CD4-positive, alpha-beta T cell (primary cell): ENCODE measurements at places on chromosomes 7 and 10. TPM values are rescaled to one million over a fixed set of nuclear protein-coding genes. Genes with fewer than 3 reads are reported as not detected.

DNA sequence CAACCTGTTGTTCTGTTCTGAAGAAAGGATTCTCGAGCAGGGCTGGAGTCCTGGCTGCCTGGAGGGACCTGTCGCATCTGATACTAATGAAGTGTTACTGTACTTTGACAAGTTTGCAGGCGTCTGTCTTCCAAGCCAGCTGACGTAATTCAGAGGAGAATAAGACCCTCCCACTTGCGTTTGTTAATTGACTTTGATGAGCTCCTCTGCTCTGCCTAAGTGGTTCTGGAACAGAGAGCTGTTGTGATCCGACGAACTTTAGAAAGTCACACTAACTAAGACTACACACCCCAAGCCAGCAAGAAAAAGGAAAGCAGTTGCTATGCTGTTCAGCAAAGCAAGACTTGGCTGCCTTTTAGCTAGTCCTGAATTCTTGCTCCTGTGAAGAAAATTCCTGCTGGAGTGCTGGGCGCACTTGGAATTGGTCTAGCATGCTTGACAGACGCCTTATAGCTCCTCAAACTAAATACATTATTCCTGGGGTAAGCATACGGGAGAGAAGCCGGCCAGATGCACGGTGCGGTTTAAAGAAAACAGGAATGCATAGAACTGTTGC lies 200.3 kb downstream of the CACNB2 start:
- H3K27ac ChIP-seq: no peak overlapping the region
- no peak for DNase-seq
- no peak overlapping the region for H3K4me3 ChIP-seq
- H3K27me3 ChIP-seq: no peaks in the 10 kb centered on the region

DNA sequence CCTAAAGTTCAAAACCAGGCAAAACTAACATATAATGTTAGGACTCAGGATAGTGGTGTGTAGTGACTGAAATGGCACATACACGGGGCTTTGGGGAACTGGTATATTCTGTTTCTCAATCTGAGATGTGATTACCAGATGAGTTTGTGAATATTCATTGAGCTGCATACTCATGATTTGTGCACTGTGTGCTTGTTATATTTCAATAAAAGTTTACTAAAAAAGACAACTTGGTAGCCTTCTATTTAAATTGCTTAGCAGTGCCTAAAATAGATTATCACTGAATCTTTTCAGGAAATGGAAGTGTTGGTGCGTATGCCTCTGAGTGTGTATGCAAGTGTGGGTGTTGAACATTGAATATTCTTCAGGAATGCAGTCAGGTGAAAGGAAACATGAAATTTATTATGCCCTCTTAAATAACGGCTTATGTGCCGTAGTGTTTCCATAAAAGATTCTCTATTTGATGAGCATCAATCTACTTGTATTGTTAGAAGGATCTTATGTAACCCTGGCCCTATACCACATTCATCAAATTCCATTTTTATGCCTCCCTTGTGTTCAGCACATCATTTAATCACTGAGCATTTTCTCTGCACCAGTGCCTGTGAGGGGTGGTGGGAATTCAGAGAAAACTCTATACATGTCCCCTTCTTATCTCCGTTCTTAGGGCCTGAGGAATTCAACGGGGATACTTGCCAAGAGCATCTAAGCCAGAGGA lies 82.6 kb upstream of the AUTS2 start:
- H3K27ac ChIP-seq: no peak overlapping the region
- no peaks in the 10 kb centered on the region for H3K27me3 ChIP-seq
- no peak for DNase-seq
- H3K4me1 ChIP-seq: no peaks in the 10 kb centered on the region
- no peak overlapping the region for H3K4me3 ChIP-seq

DNA sequence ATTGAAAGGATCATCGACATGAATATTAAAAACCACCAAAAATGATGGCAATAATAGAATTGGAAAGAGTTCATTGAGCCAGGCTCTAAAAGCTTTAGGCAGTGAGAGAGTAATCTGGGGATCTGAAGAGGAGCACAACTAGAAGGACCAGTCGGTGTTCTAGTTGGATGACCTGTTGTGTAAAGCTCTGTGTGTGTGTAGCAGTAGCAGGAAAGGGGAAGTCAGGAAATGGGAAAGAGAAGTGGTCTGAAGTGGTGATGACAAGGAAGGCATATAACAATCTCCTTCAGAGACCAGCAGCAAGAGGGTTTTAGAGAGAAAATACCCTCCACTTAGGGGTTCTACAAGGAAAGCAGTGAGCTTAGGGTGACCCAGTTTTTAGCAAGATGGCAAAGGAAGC lies 539.2 kb downstream of the HTR7 start:
- no peak overlapping the region for H3K4me3 ChIP-seq
- no peaks in the 10 kb centered on the region for H3K4me1 ChIP-seq
- no peaks in the 10 kb centered on the region for H3K36me3 ChIP-seq

DNA sequence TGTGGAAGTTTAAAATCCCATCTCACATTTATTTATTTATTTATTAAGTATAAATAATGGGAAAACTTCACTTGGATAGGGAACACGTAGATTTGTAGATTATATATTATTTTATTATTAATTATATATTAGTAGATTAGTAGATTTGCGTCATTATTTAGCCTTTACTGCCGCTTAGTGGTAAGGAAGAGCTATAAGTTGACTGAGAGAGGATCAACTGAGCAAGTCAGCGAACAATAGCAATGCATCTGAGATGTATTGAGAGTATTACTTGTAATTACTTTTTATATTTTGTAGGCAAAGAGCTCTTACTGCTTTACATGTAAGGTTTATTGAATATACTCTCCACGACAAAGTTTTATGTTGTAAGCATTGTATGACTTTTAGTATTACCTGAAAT lies 244.5 kb upstream of the ANKRD30A start:
- no peaks in the 10 kb centered on the region for H3K36me3 ChIP-seq
- H3K4me1 ChIP-seq: no peaks in the 10 kb centered on the region
- H3K4me3 ChIP-seq: no peak overlapping the region
- DNase-seq: no peak
- no peaks in the 10 kb centered on the region for H3K27me3 ChIP-seq

GRCh38 chr7:82745820-82746219 lies 302.2 kb upstream of the CACNA2D1 start:
- no peaks in the 10 kb centered on the region for H3K4me1 ChIP-seq
- H3K27me3 ChIP-seq: no peaks in the 10 kb centered on the region
- no peak overlapping the region for H3K27ac ChIP-seq
- no peak overlapping the region for H3K4me3 ChIP-seq
- no peaks in the 10 kb centered on the region for H3K36me3 ChIP-seq
- DNase-seq: no peak

DNA sequence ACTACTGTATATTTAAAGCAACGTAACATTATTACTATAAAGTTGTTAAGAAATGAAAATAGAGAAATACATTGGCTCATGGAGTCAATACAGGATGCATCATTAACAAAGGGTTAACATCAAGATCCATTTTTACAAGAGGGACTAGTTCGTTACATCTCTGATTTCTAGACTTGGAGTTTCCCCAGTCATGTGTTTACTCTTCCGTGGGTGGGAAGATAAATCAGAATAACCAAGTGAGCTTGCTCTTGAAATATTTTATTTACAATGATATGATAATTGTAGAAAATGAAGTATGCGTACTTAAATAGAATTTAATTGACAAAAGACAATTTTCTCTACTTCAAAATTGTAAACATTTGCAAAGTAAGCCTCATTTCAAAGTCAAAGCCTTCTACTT lies 1.0 kb upstream of the PRKAR2B start:
- no peaks in the 10 kb centered on the region for H3K36me3 ChIP-seq
- peaks cover 10% of the 10 kb centered on the region for H3K4me1 ChIP-seq
- H3K4me3 ChIP-seq: no peak overlapping the region
- no peak overlapping the region for H3K27ac ChIP-seq
- peaks cover 12% of the 10 kb centered on the region for H3K27me3 ChIP-seq
- DNase-seq: no peak

GRCh38 chr7:106721816-106722785 lies 61.1 kb upstream of the CCDC71L start:
- no peak for DNase-seq
- H3K36me3 ChIP-seq: no peaks in the 10 kb centered on the region
- no peak overlapping the region for H3K27ac ChIP-seq
- H3K4me3 ChIP-seq: no peak overlapping the region
- H3K4me1 ChIP-seq: peaks cover 6% of the 10 kb centered on the region

DNA sequence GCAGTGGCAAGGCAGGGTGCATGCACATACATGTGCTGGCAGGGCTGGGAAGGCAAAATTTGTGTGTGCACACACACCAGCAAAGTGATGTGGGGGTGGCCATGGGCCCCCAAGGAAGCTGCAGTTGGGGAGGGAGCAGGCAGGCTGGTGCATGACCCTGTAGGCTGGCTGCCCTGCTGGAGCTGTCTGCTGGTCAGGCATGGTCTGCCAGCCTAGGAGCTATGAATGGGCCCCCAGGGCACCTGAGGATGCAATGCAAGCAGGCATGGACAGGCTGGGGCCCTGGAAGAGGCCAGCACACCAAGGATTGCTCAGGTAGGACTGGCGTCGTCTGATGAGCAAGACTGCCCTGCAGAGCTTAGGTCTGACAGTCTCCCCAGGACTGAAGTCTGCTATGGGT lies 18.2 kb upstream of the PPP1R3A start:
- no peak overlapping the region for H3K4me3 ChIP-seq
- no peaks in the 10 kb centered on the region for H3K27me3 ChIP-seq
- no peaks in the 10 kb centered on the region for H3K4me1 ChIP-seq
- H3K27ac ChIP-seq: no peak overlapping the region
- DNase-seq: no peak
- H3K36me3 ChIP-seq: no peaks in the 10 kb centered on the region

DNA sequence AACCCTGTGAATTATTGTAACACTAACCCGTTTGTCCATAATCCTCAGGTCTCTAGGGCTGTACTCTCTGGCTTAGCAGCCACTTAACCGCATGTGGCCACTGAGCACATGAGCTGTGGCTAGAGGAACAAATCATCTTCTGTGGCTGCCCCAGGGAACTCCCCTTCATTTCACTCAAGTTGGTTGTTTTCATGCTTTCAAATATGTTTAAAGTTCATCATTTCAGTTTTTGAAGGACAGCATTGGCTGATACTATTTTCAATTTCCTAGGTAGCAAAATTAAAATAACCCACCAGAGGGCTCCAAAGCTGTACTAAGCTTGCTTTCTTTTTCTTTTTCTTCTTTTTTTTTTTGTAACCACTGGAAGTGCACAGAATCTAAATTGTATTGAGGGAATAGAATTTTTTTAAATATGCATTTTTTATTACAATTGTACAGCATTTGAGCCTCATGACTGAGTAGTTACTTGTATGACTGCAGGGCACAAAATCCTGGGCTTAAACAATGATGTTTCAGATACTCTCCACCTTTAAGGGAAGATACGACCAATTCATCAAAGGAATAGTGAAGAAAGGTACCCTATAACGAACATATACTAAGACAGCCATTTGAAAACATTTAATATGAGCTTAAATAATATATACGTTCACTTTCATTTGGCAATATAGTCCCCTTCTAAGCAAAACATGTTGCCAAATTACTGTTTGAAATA lies 38.6 kb downstream of the MRC1 start:
- H3K36me3 ChIP-seq: no peaks in the 10 kb centered on the region
- no peaks in the 10 kb centered on the region for H3K27me3 ChIP-seq
- DNase-seq: no peak

DNA sequence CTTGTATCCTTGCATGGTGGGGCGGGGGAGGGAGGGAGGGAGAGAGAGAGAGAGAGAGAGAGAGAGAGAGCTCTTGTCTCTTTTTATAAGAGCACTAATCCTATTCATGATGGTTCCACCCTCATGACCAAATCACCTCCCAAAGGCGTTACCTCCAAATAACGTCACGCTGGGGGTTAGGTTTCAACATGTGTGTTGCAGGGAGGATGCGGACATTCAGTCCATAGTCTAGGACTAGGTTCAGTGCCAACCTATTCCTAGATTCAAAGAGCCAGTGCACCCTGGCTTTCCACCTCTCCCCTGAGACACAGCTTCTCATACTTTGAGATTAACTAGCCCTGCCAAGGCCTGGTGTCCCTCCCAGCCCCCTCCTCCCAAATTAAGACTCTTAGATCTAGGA lies 123.0 kb downstream of the GRK5 start:
- H3K36me3 ChIP-seq: peaks cover 16% of the 10 kb centered on the region
- no peak overlapping the region for H3K27ac ChIP-seq
- H3K27me3 ChIP-seq: no peaks in the 10 kb centered on the region
- no peak overlapping the region for H3K4me3 ChIP-seq
- no peak for DNase-seq

- no peaks in the 10 kb centered on the region for H3K4me1 ChIP-seq
- no peak for DNase-seq
- H3K27ac ChIP-seq: no peak overlapping the region
- H3K27me3 ChIP-seq: no peaks in the 10 kb centered on the region
- H3K36me3 ChIP-seq: no peaks in the 10 kb centered on the region
Observed at GRCh38 chr10:32065856-32066255, 9.6 kb upstream of the KIF5B start.

- no peak overlapping the region for H3K4me3 ChIP-seq
- no peaks in the 10 kb centered on the region for H3K27me3 ChIP-seq
- no peaks in the 10 kb centered on the region for H3K4me1 ChIP-seq
- H3K27ac ChIP-seq: no peak overlapping the region
- H3K36me3 ChIP-seq: no peaks in the 10 kb centered on the region
Observed at GRCh38 chr7:49244543-49244942, 320.2 kb downstream of the CDC14C start.

DNA sequence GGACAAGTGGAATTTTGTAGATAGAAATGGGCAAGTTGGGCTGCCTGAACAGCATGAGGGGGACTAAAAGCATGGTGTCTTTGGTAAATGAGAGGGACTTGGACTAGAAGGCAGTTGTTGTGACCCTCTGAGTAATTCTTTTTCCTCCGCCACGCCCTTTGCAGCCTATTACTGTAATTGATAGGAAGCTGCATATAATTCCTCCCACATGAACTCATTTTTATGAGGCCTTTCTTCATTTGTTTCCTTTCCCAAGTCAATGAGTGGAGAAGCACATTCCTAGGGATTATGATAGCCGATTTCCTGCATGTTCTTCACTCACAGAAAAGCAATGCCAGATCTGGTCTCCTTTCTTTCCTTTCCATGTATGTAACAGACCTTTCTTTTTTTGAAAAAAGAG lies 27.7 kb downstream of the ZSCAN25 start:
- peaks cover 6% of the 10 kb centered on the region for H3K36me3 ChIP-seq
- H3K4me3 ChIP-seq: no peak overlapping the region
- no peaks in the 10 kb centered on the region for H3K4me1 ChIP-seq
- DNase-seq: no peak
- no peaks in the 10 kb centered on the region for H3K27me3 ChIP-seq

TSPAN13 gene
- 0.25 TPM for total RNA-seq

SLC26A5 gene
- total RNA-seq: not detected

SPAM1 gene
- total RNA-seq: not detected

CRPPA gene
- total RNA-seq: 1.0 TPM
